Calu3 (cell line): ENCODE measurements at places on chromosomes 1 and 21.

DNA sequence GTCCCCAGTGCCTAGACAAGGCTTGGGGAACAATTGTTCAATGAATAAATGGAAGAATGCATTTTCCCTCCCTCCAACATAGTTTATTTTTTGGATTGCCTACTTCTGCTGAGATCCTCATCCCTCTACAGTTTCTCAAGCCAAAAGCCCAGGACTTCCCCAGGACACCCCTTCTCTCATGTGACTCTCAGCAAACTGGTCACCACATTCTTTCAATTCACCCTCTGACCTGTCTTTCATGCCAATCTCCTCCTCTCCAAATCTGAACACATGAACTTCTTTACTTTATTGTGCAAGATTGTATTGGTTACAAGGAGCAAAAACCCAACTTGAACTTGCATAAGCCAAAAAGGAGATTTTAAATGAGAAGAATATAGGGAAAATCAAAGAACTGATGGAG lies 103.2 kb upstream of the JUN start:
- no peak for DNase-seq

- DNase-seq = no peak
Observed at GRCh38 chr1:222865718-222866117, 50.9 kb downstream of the DISP1 start.

DNA sequence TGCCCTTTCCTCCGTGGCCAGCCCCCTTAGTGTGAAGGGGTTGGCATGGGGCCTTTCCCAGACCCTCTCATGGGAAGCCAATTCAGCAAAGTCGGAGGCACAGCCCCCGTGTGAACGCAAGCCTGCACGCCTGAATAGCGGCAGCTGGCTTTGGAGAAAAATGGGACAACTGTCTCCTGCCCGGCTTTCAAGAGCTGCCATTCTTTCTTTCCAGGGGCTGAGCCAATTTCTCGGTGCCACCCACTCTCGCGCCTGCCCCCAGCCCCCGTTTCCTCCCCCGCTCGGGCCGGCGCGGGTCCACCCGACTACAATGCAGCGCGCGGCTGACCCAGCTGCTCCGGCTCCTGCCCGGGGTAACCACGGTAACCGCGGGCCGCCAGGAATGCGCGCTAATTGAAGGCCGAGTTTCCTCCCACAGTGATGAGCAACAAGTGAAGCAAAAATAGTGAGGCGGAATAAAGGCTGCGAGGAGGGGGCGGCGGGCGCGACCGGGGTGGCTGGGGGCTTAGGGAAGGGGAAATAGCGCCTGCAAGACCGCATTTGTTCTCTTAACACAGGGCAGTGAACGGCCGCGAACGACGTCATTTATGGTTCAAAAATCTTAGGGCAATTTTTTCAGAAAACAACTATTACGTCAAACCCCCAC lies 27.8 kb downstream of the ILDR2 start:
- peak; percentile 16 for DNase-seq

- DNase-seq = no peak
Observed at GRCh38 chr1:94120570-94120901, 412 bp downstream of the ABCA4 start.

DNA sequence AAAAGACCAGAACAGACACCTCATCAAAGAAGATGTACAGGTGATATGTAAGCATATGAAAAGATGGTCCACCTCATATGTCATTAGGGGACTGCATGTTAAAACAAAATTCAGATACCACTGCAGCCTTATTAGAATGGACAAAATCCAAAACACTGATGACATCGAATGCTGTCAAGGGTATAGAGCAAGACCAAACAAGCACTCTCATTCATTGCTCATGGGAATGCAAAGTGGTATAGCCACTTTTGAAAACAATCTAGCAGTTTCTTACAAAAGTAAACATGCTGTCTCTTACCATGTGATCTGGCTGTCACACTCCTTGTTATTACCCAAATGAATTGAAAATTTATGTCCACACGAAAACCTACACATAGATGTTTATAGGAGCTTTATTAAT lies 426.6 kb upstream of the ESRRG start:
- no peak for DNase-seq
